Dermis blood vessel endothelial cell (primary cell): ENCODE measurements at places on chromosomes 13 and 19.

GRCh38 chr19:18417250-18418028 lies 1.8 kb upstream of the SSBP4 start:
- peak; percentile 87 for DNase-seq

DNA sequence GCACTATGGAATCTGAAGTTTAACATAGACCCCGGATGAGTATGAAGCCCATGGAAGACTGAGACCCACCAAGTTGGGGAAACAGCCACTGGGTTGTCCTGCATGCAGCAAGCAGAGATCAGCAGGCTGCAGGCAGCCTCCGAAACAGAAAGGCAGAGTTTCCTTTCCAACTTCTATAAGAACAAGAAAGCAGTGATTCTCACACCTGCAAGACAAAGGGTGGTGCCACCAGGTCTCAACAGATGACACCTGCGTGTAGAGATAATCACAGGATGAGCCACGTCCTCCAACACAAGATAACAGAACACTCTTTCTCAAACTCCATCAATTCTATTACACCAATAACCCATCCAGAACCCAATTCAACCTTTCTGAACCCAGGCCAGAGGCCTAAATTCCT lies 457.9 kb downstream of the FOXO1 start:
- DNase-seq: no peak

DNA sequence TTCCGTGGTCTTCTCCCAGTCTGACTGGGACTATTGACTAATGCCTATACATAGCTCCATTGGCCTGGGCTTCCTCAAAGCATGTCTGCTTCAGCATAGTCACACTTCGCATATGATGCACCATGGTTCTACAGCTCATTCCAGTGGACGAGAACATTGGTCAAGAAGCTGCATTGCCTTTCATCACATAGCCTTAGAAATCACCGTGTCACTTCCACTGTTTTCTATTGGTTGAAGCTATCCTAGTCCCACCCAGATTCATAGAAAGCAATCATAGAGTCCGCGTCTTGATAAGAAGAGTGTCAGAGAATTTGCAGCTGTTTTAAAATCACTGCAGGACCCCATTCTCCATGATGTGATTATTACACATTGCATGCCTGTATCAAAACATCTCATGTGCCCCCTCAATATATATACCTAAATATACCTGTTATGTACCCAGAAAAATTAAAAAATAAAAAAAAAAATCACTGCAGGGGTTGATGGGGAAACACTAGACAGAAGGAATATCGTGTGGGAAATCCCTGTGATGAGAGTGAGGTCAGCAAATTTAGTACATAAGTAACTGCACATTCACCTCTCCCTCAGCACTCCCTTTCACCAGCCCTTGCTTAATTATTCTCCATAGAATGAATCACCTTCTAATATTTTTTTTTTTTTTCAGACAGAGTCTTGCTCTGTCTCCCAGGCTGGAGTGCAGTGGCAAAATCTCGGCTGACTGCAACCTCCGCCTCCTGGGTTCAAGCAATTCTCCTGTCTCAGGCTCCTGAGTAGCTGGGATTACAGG lies 2.2 kb upstream of the ARHGAP33 start:
- DNase-seq: no peak

DNA sequence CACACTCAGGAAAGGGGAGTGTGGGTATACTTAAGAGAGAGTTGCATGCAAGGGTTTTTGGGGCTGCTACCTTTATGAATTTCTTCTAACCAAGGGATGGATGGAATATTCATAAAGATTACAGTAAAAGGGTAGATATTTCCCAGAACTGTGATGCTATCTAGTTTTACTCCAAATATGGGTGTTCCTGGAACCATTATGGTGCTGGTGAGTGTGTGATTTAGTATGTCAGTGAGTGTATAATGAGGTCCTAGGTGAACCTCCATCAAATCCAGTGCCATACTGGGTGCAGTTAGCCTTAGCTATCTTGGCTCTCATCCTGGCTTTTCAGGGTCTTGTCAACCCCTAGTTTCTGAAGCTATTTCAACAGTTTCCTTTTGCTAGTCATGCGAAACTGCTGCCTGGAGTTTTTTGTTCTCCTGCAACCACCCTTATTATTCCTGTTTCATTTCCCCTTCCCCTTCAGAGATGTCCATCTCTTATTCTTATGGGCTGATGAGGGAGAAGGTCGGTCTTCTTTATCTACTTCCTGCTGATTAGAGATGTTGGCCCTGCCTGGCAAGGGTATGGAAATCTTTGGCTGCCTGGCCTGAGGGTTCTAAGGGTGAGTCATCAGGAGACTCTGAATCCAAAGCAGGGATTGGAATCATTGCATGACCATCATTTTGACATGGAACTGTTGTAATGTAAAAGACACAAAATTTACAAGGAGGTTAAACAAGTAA lies 202.3 kb downstream of the NBEA start:
- no peak for DNase-seq

DNA sequence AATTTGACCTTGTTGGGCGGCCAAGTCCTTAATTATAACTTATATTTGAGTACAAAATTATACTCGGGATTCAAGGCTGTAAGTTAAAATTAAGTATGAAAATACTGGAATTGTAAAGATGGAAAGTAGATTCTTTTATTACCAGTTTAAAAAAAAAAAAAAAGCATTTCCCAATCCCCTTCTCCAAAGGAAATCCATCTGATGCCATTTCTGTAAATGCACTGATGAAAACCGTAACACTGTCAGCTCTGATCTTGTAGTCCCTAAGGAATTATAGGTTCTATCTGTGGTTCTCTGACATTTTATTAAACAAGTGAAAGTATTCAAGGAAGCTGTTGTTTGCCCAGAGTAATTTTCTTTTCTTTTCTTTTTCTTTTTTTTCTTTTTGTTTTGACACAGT lies 41.6 kb upstream of the HNRNPA1L2 start:
- DNase-seq: no peak

DNA sequence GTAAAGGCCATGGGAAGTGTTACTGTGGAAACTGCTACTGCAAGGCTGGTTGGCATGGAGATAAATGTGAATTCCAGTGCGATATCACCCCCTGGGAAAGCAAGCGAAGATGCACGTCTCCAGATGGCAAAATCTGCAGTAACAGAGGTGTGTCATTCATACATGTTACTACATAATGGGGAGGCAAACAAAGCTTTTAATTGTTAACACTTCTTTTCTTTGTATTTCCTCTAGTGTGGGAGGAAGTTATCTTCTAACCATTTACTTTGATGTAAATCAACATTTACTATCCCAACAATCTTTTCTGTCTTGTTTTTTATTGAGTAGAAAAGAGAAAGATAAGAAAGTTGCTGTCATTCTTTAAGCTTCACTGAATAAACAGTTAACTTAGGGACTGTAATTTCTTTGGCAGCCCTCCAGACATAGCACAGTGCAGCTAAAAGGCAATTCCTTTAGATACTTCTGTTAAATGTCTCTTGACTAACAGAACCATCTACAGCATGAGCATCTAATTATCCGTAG lies 126.9 kb downstream of the ITGBL1 start:
- peak; percentile 64 for DNase-seq

GRCh38 chr19:4559569-4559968 lies at the start of gene SEMA6B:
Gene SEMA6B (minus strand): TSS chr19:4559684. CDS start chr19:4558457, 1,227 bp downstream.
- peak; percentile 95 for DNase-seq

DNA sequence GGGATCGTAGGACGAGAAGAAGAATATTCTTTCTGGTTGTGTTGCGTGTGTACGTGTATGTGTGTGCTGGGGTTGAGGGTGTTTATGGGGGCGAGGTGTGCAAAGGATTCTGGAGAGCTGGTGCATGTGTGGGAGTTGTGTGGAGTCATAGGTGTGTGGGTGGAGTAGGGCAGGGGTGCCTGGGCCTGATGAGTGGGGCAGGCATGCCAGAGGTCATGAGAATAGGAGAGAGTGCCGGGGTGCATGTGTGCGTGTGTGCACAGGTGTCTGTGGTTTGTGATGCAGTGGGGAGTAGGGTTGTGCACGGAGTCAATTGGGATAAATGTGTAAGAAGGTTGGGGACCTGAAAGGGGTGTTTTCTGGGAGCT lies 649 bp downstream of the TMEM91 start:
- no peak for DNase-seq
